Neural progenitor cell (in vitro differentiated cells): ENCODE measurements at places on chromosomes 3 and 15.

DNA sequence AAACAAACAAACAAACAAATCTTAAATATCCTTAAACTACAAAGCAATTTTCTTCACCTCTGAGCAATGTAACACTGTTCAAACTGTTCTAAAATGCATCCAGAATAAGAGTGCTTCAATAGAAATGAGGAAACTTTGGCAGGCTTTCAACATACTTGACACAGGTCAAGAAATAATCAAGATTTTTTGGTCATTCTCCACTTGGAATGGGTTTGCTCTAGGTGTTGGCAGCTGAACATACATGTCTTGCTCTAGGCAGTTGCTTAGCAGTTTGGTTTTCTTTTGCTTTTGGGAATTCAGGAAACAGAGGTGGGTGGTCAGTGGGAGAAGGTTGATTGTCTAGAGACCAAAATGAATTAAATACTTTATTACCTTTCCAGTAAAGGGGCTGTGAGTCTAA lies 1.4 kb upstream of the LRRC3B start:
- no peak for DNase-seq

- DNase-seq, result no peak
These were observed 4.6 kb downstream of the FAM174B start for GRCh38 chr15:92650966-92651365.

GRCh38 chr3:70056081-70056480 lies 56.5 kb downstream of the SAMMSON start:
- no peak for DNase-seq

DNA sequence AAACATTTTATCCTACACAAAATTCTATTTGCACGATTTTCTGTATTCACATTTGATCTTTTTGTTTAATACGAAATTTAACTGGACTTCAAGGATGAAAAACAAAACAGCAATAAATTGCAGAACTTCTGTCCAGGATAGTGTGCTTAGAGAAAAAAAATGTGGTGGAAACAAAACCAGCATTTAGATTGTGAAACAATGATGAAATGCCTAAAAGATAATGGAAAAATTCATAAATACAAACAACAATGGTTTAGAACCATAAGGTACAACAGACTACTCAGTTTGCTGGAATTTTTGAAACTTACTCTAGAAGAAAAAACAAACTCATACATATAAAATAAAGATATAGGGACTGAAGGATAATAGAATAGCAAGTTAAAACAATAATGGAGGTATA lies 234.0 kb downstream of the BCHE start:
- DNase-seq, result no peak

GRCh38 chr3:4570840-4571621 lies 77.9 kb downstream of the ITPR1 start:
- no peak for DNase-seq

- DNase-seq, result no peak
These were observed 134.3 kb downstream of the GLDN start for GRCh38 chr15:51475736-51476135.

DNA sequence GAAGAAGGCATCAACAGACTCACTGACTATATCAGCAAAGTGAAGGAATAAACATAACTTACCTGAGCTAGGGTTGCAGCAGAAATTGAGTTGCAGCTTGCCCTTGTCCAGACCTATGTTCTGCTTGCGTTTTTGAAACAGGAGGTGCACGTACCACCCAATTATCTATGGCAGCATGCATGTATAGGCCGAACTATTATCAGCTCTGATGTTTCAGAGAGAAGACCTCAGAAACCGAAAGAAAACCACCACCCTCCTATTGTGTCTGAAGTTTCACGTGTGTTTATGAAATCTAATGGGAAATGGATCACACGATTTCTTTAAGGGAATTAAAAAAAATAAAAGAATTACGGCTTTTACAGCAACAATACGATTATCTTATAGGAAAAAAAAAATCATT lies 17.8 kb downstream of the LMOD3 start:
- DNase-seq, result no peak

DNA sequence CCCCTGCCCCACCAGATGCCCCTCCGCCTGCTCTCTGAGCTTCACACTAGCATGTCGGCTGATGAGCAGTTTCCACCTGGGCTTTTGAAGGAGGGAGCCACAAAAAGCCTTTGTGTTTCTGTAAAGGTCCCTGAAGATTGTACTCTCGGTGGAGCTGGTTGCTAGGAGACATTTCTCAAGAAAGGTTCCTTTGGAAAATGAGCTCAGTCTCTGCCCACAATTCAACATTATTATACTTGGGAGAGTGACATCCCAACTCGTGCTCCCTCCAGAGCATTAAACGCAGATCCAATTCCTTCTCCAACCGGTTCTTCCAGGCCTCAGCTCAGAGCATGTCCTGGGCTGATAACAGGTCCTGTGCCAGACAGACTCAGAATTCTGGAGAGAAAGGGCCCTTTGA lies 26.8 kb upstream of the FAM107A start:
- DNase-seq, result no peak

- DNase-seq, result no peak
These were observed 38.6 kb downstream of the EPHA3 start for GRCh38 chr3:89145995-89146394.

DNA sequence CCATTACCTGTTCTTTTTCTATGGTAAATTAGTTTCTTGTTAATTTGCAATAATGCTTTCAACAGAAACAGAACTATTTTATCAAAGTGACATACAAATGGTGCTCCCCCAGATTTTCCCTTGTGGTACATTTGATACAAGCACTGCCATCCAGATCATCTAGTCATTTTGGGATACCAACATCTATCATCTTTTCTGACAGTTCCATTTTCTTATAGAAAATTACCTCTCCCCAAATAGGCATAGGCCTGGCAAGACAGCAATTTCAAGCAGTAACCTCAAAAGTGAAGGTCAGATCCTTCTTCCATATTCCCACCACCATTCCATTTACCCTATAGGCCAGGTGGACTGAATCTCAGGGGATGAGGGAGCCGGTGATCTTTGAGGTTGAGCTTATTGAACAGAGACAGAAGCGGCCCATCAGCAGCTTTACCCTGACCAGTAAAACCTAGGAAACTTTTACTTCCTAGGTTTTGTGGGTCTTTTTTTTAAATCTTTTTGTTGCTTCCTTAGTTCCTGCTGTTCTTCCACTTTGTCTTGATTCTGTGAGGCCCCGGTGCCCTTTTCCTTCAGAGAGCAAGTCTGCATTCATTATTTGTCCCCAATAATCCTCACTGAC lies 3.1 kb upstream of the PLD1 start:
- no peak for DNase-seq

- DNase-seq, result no peak
These were observed 11.9 kb downstream of the PRKAR2A start for GRCh38 chr3:48835650-48836366.

GRCh38 chr3:147173257-147173656 lies 233.1 kb downstream of the ZIC4 start:
- no peak for DNase-seq

GRCh38 chr3:21697707-21698106 lies 53.3 kb downstream of the ZNF385D start:
- no peak for DNase-seq
